ENCODE measurements at places on chromosomes 12 and 14.

GRCh38 chr14:72679536-72680151 is 214.3 kb downstream of the DPF3 start:
- no peak for DNase-seq

- no peak for DNase-seq
These were observed 88.2 kb downstream of the TBC1D30 start for GRCh38 chr12:64912516-64913255.

DNA sequence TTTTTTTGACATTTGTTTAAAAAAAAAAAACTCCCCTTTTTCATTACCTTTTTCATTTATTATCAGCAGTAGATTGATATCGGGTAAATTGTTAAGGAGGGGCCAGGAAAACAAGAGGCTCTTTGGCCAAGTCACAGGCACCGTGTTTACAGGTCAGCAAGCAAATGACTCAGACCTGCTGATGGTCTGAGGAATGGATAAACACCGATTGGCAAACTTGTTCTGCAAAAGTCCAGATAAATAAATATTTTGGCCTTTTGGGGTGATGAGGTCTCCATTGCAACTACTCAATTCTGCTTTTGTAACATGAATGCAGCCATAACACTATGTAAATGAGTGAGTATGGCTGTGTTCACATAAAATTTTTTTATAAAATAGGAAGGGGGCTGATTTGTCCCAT is 94.0 kb downstream of the RPS29 start:
- no peak for DNase-seq

DNA sequence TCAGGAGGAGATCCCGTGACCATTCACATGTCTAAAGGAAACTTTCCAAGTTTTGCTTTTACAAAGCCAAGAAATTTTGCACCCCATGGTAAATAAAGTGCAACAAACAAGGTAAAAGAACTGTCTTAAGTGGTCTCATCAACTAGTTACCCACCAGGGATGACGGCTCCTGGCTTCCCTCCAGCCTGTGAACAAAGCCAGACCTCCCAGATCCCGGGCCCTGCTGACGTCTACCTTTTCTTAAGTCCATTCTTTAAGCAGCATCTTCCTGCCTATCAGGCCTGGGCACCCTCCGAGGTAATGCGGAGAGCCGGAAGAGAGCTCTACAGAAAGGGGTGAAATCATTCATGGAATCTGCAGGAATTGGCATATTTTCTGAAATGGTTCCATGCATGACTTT is 58.0 kb upstream of the DAAM1 start:
- no peak for DNase-seq

- DNase-seq, result no peak
These were observed 103.7 kb upstream of the EEA1 start for GRCh38 chr12:93032758-93033157.

DNA sequence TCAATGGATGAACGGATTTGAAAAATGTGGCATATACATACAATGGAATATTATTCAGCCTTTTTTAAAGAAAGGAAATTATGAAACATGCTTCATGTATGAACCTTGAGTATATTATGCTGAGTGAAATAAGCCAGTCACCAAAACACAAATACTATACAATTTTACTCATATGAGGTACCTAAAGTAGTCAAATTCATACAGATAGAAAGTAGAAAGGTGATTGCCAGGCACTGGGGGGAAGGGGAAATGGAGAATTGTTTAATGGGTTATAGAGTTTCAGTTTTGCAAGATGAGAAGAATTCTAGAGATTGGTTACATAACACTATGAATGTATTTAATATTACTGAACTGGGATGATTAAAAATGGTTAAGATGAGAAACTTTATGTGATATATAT is 171.4 kb downstream of the TMTC3 start:
- no peak for DNase-seq

DNA sequence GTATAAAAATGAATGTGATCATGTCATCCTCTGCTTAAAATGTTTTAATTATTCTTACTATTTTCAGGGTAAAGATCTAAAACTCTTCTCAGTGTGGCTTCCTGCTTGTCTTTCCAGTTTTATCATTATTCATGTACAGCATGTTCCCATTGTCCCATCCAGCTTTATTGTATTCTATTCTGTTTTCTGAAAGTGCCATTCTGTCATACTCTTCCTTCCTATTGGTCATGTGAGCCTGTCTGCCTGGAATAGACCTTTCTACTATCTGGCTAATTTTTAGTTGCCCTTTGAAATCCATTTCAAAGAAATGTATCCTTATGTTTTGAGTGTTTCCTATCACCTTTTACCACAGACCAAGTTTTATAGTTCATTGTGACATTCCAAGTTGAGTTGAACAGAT is 34.9 kb downstream of the PALS1 start:
- no peak for DNase-seq

DNA sequence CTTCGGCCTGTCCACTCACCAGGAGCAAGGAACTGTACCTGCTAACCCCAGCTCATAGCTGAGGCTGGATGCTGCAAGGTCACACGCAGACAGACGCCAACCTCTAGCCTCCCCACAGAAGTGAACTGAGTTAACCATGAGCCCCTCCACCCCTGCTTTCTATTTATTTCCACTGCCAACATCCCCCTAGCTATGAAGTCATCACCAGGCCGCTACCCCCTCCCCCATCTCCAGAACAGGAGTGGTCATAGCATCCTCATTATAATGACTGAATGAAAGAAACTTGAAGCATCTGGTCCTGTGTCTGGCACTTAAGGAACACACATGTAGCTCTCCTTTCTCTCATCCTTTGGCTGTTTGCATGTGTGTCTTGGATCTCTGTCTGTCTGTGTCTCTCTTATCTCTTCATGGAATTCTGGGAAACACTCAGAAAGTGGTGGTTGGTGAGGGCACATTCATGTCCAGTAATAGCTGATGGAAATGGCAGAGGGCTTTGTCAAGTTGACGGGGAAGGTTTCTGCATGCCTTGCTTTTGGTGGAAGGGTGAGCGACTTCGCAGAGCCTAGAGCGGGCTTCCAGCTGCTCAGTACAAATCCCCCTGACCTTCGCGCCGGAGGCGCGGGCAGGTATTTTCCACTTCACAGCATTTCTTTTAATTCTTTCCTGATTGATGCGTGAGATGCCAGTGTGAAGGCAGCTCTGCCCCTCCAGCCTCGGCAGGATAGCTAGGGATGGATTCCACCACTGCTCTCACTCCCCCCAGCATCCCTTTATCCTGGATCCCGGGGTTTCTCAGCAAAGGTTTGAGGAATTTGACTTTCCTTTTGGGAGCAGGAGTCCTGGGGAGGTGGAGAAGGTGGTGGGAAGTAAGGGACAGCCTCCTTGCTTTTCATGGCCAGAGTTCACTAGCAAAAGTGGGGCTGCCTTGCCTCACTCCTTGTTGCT is 198.2 kb downstream of the CHST11 start:
- DNase-seq, result no peak

DNA sequence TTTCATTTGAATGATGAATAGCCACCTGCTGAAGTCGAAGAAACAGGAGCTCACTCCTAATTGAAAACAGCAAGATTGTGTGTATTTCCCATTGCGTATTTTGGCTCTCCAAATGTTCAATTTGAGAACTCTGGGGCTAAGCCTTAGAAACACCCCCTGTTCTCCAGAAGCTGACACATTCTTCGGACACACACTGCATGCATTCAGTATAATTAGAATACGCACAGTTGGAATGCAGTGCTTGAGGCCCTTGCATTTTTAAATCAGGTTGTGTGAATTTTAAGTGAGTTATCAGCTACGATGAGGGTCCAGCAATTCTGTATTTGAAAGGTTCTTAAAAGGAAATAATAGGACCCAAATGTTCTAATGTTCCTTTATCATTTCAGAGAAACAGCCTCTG is 103.8 kb downstream of the PRKD1 start:
- no peak for DNase-seq

- no peak for DNase-seq
These were observed 63.7 kb upstream of the MANSC4 start for GRCh38 chr12:27843714-27844245.

- DNase-seq, result no peak
These were observed 9.3 kb downstream of the ANKRD33 start for GRCh38 chr12:51897181-51897580.

- DNase-seq, result no peak
These were observed 7.1 kb downstream of the GMFB start for GRCh38 chr14:54481695-54482094.

- DNase-seq, result no peak
These were observed 73.2 kb upstream of the ANO2 start for GRCh38 chr12:6018265-6018664.

DNA sequence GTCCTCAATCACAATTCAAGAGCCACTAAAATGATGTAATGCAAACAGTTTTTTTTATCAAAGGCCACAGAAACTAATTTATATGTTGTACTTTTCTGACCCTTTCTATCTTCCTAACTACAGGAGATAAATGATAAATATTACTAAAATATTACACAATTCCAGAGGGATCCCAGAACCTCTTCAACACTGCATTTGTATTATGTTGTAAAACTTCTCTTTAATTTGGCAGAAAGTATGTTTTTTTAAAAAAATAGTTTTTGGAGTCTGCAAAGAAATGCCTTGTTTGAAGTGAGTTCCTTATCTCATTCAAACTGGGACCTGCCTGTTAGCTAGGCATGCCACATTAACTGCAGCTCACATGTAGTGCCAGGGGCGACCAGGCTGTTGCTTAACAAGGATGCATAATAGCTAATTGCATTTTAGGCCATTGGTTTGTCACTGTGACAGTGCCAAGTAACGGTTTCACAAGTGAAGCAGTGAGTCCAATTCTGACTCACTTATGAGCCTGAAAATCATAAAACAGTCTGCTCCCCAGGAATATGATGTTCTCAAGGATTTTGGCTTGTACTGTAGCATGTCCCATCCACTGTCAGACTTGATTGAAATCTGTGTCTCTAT is 266.9 kb downstream of the KTN1 start:
- DNase-seq, result peak; percentile 56

DNA sequence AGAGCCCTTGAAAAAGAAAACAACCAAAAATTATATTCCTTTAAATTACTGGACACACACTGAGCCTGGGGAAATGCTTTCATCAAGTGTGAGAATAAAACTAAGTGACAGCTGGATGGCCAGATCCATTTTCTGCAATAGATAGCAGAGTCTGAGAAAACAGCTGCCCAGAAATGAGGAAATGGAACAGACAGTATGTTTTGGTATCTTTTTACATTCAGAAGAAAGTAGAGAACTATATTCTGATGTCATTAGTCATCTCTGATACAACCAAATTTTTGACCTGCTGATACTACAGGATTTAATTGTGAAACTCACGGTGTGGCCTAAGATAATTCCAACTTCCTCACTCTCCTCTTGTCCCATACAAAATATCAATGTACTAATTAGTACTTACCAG is 78.2 kb downstream of the HMGA2 start:
- DNase-seq, result no peak

GRCh38 chr14:64685371-64686281 is 18.6 kb upstream of the PLEKHG3 start:
- no peak for DNase-seq

- no peak for DNase-seq
These were observed 14.2 kb upstream of the DLK1 start for GRCh38 chr14:100712490-100712889.

- DNase-seq, result no peak
These were observed 27.0 kb downstream of the HPD start for GRCh38 chr12:121831571-121832245.

DNA sequence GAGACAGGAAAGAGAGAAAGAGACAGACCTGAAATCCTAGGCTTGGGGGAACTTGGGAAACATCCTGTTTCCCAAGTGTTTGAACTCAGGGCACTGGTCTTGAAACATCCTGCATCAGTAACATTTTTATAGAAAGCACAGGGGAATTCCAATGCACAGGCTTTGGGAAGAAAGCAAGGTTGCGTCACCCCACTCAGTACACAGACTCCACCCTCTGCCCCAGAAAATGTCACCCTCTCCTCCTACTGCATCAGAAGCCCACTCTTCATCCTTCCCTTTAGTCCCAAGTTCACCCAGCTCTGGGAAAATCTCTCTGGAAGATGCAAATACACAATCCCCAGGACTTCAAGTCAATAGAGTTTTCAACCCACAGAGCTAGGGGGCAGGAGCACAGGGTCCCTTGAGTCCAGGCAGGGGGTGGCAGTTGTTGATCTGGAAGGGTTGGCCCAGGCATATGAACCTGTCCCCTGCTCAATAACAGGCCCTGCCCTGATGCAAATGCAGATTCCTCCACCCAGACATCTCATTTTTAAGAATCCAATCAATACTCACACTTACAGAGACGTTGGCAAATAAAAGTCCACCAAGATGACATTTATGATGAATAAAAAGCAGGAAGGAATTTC is 1.7 kb downstream of the RDH16 start:
- DNase-seq, result no peak

Data from GM04503 (cell line).